ENCODE measurements at places on chromosomes 3 and 15.

GRCh38 chr15:81101894-81102815 lies 31.9 kb upstream of the CFAP161 start:
- DNase-seq: no peak

DNA sequence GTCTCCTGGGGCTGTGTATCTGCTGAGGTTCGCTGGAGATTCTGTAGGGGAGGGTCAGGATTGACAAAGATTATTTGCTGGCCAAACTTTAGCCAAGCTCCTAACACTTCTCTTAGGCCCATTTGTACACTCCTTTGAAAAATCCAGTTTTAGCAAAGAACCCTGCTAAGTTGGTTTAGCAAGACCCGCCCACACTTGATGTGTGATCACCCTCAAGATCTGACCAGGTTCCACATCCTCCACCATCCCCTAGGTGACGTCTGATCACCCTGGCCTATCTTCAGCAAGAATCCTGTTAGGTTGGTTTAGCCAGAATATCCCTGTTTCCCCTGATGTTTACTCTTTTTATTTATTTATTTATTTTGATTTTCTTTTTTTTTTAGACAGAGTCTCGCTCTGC lies 14.8 kb upstream of the SLC35G2 start:
- no peak for DNase-seq

DNA sequence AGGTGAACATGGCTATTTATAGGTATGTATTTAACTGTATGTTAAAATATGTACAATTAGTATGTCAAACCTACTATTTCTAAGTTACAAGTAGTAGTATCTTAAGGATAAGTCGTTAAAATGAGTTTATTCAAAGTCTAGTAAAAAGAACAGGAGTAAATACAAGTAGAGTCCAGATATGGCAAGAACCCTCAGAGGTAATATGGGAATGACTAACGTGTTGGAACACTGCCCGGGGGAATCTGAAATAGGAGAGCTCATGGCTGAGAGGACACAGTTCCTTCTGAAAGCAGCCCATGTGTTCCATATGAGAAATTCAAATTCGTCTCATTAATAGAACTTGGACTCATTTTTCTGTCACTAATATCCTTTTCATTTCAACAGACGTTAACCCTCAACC lies 158.8 kb downstream of the CLSTN2 start:
- DNase-seq: peak; percentile 13

DNA sequence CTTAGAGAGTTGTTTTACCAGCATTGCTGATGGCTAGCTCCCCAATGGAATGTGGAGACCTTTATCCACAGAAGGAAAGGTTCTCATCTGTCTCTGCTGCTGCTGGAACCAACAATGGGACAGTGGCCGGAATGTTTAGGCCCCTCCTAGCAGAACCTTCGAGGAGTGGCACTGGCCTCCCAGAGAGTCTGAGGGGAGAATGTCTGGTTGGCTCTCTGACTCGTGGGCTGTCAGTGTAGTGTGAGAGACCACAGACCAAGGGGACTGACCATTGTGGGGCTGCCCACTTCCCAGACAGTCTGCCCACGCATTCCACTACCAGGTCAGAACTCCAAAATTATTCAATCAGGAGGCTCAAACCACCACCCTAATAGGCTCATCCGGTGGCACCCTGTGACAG lies 5.1 kb downstream of the RASL12 start:
- no peak for DNase-seq

GRCh38 chr3:79368403-79368802 lies 399.4 kb downstream of the ROBO1 start:
- DNase-seq: peak; percentile 32

DNA sequence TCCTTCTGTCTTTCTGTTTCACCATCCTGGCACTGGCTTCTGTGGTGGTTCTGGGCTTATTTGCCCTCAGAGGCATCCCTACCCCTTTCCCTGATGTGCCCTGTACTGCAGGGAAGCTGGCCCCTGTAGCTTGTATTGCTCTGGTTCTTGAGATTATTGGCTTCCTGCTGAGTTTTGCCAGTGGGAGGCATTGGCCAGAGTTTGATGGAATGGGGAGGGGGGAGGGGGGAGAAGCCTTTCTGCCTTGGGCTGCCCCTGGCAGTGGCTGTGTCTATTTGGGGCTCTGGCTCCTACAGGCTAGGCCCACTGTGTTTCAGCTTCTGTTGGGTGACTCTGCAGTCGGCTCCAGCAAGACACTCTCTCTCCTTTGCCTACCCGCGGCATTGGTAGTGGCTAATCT lies 41.6 kb upstream of the SEMA6D start:
- no peak for DNase-seq

GRCh38 chr3:118171236-118171852 lies 863.3 kb downstream of the IGSF11 start:
- DNase-seq: no peak

DNA sequence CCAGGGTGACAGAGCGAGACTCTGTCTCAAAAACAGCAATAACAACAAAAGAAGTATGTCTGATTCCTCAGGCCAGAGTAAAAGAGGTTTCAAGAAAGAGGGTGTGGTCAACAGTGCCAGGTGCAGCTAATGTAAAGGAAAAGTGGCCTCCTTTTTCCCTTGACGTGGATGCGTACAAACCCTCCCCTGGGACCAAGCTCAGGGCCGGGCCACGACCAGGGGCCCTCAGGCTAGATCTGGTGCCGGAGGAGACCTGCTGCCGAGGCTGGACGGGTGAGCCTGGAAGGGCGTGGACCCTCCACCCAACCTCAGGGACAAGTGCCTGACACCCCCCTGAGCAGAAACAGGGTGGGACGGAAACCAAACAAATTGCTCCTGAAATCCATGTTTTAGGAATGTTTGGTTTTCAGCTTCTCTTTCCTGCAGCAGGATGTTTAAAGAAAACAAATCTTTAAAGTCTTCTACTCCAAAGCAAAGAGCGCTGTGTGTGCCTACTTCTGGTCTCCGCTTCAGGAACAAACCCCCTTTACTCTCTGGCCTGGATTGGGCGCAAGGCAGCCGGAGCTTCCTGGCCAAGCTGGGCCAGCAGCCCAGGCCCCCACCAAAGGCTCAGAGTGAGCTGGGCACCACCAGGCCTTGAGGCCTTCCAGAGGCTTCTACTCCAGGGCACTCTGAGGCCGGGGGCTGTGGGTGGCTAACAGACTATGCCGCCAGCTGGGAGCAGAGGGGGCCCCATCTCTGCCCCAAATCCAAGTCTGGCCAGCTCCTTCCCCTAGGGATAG lies 21.4 kb downstream of the ZDHHC19 start:
- no peak for DNase-seq

DNA sequence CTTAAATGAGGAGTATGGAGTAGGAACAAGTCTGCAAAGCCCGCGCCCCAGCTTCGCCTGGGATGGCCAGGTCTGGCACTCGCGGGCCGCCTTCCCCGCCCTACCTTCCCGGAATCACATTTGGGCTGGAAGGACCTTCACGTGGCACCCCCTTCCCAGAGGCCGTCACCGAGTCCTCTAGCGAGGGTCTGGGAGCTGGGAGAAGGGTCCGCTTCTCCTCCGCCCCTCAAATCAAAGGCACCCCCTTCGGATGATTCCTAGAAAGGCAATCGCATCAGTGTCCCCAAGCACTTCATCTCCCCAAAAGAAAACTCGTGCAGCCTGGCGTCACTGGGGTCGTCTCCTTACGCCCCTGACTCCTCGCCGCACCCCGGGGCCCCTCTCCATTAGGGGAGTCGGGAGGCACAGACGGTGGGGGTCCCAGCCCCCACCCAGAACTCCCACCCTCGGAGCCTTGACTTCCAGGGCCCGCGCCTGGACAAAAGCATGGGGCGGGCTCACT lies 380 bp downstream of the MYLK start:
- peak; percentile 54 for DNase-seq

GRCh38 chr3:34483311-34483887 lies 685.0 kb downstream of the PDCD6IP start:
- no peak for DNase-seq

- DNase-seq: no peak
These were observed 247.4 kb upstream of the RBMS3 start for GRCh38 chr3:29033511-29033910.

DNA sequence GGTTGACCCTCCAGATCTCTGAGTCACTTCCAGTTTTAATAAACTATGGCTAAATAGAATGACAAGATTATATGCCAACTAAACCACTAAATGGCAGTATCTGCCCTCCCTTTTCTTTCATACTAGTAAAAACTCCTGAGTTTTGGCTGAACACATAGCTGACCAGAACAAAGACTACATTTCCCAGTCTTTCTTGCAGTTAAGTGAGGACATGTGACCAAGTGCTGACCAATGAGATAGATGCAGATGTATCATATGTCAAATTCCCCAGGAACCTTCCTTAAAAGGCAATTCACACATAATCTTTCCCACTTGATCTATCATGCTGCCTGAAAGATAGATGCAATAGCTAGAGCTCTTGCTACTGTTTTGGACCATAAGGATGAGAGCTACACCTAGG lies 191.3 kb downstream of the SHOX2 start:
- DNase-seq: peak; percentile 20

DNA sequence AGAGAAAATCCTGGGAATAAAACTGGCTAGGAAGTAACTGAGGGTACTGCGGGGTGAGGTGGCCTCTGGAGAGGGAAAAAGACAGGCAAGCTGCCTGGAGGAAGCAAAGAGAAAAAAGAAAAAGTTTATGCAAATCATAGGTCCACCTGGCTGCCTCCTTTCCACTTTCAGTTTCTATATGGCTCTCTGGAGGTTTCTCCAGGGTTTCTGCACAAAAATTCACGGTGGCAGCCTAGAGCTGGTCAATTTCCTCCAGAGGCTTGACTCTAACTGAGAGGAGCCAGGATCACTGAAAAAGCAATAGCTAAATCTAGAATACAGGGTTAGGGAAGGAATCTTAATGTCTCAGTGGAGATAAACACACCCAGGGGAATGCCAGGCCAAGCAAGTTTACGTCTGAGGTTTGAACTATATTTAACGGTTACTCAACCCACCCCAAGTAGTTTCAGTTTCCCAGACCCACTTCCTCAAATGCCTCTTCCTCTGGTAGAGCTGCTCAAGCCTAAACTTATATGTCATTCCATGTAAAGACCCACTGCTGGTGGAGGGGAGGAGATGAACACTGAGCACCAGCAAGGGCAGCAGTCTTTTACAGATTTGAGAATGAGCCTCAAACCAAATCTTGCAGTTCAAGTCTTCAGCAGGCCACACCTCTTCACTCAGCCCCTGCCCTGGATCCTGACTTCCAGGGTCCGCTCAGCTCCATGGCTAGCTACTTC lies 5.7 kb downstream of the LYSMD2 start:
- DNase-seq: peak; percentile 37

GRCh38 chr3:44825264-44825925 lies 36.3 kb upstream of the TMEM42 start:
- peak; percentile 80 for DNase-seq

DNA sequence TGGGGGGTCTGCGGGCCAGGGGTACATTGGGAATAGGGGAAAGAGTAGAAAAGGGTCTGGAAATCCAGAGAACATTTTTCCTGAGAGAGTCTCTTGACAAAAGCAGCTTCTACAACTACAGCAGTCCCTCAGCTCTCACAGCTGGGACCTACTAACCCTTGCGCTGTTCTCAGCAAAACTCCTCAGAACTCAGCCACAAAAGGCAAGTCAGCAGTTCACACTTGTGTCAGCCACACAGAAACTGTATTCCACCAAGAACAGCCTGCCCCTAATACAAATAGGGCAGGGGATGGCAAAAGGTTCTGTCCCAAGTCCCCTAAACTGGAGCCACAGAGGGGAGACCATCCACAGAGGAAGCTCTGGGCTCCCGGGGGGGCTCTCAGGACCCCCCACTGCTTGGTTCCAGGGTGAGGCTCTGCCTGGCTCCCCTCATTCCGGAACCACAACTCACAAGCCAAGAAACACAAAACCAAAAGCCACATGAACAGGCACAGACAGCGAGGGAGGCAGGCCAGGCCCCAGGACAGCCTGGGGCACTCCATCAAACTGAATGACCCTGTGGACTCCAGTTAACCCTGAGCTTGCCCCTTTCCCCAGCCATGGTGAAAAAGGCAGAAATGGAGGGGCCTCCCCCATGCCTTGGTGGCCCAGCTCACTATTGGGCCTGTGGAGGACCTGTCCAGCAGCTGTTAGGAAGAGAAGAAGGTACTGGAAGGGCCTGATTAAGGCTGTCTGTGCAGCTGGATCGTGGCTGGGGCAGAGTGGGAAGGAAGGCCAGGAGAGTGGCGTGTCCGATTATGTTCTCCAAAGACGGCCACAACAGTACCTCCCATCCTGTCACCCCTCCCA lies 162.0 kb downstream of the CHSY1 start:
- no peak for DNase-seq

GRCh38 chr15:63920504-63921175 lies 86.9 kb upstream of the HERC1 start:
- peak; percentile 11 for DNase-seq

- DNase-seq: no peak
These were observed 41.6 kb upstream of the STRIT1 start for GRCh38 chr3:155334914-155335723.

DNA sequence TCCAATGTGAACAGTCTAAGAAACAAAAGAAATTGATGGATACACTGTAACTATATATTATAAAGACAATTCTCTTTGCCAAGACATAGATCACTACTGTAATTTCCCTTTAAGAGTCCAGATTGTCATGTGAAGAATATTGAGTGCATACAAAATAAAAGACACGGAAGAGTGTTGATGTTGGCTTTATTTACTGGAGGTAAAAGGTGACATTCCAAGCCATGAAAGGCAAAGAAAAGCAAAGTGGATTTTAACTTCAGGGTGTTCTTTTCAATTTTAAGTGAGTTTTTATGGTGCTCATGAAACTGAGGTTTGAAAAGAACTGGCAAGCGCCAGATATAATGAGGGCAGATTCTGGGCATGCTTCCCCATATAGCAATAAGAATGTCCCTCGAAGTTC lies 529.3 kb downstream of the MECOM start:
- no peak for DNase-seq

- peak; percentile 33 for DNase-seq
These were observed 6.2 kb upstream of the NEDD4 start for GRCh38 chr15:55999658-56000057.

GRCh38 chr15:93707751-93708150 lies 523.6 kb upstream of the MCTP2 start:
- no peak for DNase-seq

GRCh38 chr3:110650741-110651140 lies 420.9 kb upstream of the NECTIN3 start:
- DNase-seq: no peak

DNA sequence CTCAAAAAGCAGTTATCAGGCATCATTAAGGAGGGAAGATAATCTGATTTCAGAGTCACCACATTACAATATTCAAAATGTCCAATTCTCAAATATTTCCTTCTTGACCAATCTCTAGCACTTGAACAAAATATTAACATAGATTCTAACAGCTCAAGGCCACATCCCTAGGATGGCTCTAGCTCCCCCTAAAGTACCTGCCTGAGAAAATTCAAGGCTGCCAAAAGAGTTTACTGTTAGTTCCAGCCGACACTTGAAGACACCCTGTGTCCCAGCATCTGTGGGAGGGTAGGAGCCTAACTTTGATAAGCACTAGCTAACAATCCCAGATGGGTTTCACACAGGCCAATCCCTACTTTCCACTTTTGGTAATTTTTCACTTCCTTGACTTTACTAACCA lies 10.4 kb downstream of the NSMCE3 start:
- no peak for DNase-seq

GRCh38 chr15:85999658-86000057 lies 80.0 kb upstream of the AGBL1 start:
- no peak for DNase-seq

- no peak for DNase-seq
These were observed 296.0 kb downstream of the MEX3B start for GRCh38 chr15:81749716-81750375.

- DNase-seq: peak; percentile 28
These were observed at the start of gene RTP4 for GRCh38 chr3:187368251-187369088. TSS of gene RTP4 (plus strand) at chr3:187368385. CDS start at chr3:187368442, 57 bp downstream.

GRCh38 chr15:89429986-89430385 lies 66.4 kb downstream of the RHCG start:
- DNase-seq: no peak

GRCh38 chr3:4778119-4778518 lies 201.1 kb upstream of the BHLHE40 start:
- DNase-seq: no peak

- no peak for DNase-seq
These were observed 38.9 kb downstream of the ACAP2 start for GRCh38 chr3:195403841-195404408.
